Neural crest cell (in vitro differentiated cells): ENCODE measurements at places on chromosomes 5 and 9. TPM values are rescaled to one million over a fixed set of nuclear protein-coding genes. Genes with fewer than 3 reads are reported as not detected.

COL15A1 gene
- total RNA-seq = 0.18 and 0.33 TPM in 2 replicates

DNA sequence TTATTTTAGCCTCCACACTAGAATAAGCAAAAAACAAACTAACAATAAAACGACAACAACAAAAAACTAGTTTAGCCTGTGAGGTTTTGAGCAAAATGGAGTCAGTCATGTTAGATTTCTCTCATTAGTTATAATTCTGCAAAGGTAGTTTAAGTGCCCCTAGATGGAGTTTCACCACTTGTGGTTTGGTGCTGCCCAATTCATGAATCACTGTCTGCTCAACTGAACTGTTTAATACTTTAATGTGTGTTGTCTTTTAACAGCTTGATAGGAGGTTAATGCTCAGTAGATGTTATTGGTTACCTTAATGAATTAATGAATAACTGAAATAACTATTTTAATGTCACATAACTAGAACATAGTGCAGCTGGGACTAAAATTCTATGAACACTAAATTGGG lies 3.5 kb upstream of the PLAA start:
- no peaks in the 10 kb centered on the region for H3K36me3 ChIP-seq
- peaks cover 4% of the 10 kb centered on the region for H3K27me3 ChIP-seq
- H3K4me3 ChIP-seq = peak overlapping the region; percentile 70
- H3K4me1 ChIP-seq = peaks cover 26% of the 10 kb centered on the region
- no peak for DNase-seq

- no peaks in the 10 kb centered on the region for H3K27me3 ChIP-seq
- no peak overlapping the region for H3K27ac ChIP-seq
- peaks cover 18% of the 10 kb centered on the region for H3K4me1 ChIP-seq
- H3K4me3 ChIP-seq = no peak overlapping the region
- DNase-seq = no peak
Observed at GRCh38 chr5:123449424-123449974, 26.3 kb upstream of the CEP120 start.

SH3GL2 gene
- total RNA-seq = 0.89 and 1.1 TPM in 2 replicates

- DNase-seq = no peak
- H3K27ac ChIP-seq = no peak overlapping the region
- H3K4me3 ChIP-seq = no peak overlapping the region
- no peaks in the 10 kb centered on the region for H3K27me3 ChIP-seq
Observed at GRCh38 chr9:91395553-91396471, 27.8 kb downstream of the NFIL3 start.

PAX5 gene
- 18.1 and 19.5 TPM in 2 replicates for total RNA-seq

- H3K27ac ChIP-seq = no peak overlapping the region
- H3K27me3 ChIP-seq = no peaks in the 10 kb centered on the region
- DNase-seq = no peak
- H3K4me1 ChIP-seq = no peaks in the 10 kb centered on the region
Observed at GRCh38 chr5:51748647-51749046, 365.4 kb downstream of the ISL1 start.

PITX1 gene
- total RNA-seq = not detected in 2 replicates

DRD1 gene
- not detected in 2 replicates for total RNA-seq

GRCh38 chr9:97840521-97840920 lies 12.5 kb upstream of the FOXE1 start:
- H3K4me1 ChIP-seq = no peaks in the 10 kb centered on the region
- H3K27ac ChIP-seq = no peak overlapping the region
- H3K36me3 ChIP-seq = no peaks in the 10 kb centered on the region
- DNase-seq = no peak
- H3K4me3 ChIP-seq = no peak overlapping the region
- H3K27me3 ChIP-seq = peaks cover 89% of the 10 kb centered on the region
